ENCODE measurements at places on chromosomes 12 and 14. TPM values are rescaled to one million over a fixed set of nuclear protein-coding genes. Genes with fewer than 3 reads are reported as not detected.

Gene GPR68
- total RNA-seq = 1.2 TPM

Gene TPH2
- not detected for total RNA-seq

Gene FBXO33
- 16.4 TPM for total RNA-seq

Gene KRT72
- 2.3 TPM for total RNA-seq

Gene ASB2
- 2.4 TPM for total RNA-seq

DNA sequence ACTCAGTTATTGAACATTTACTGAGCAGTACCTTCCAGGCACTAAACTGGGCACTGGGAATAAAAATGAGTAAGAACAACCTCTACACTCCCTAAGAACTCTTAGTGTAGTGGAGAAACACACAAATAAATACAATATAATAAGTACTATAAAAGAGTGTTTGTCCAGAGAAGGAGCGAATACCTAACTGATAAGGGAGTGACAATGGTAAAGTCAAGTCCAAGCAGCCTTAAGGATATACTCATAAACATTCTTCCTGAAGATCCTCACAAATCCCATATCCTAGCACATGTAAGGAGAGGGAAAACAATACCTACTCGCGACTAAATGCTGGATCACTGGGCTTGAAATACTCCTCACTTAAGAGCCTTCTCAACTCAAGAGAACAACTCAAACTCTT, 32.8 kb downstream of the SPTLC2 start:
- DNase-seq = no peak

- DNase-seq = no peak
These were observed 8.9 kb downstream of the MSRB3 start for GRCh38 chr12:65287426-65287825.

DNA sequence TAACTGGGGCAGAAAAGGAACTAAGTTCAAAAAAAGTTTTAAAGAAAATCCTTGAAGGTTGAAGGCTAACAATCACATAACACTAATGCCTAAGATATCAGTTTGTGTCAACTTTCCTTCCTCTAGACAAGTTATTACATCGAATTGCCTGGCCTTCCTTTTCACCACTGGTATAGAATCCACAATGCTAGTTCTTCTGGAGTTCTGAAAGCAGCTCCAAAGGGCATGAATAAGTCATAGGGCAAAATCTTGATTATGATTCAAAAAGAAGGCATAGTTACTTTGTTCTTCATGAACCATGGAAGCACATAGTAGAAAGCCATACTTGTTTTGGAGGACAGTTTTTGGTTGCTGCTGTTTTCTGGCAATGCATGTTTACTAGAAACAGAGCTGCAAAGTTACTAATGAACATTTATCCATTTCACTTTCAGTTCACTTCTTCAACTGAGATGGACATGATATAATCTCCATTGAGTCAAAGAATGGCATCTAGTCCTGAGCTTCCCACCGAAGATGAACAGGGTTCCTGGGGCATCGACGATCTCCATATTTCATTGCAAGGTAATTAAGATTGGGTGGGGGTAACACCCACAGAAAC, 56.0 kb downstream of the SYNE2 start:
- no peak for DNase-seq

GRCh38 chr12:110794623-110795280, 52.0 kb upstream of the CCDC63 start:
- no peak for DNase-seq

- DNase-seq = no peak
These were observed 84.4 kb downstream of the C2CD5 start for GRCh38 chr12:22459838-22460490.

Data from activated naive CD4-positive, alpha-beta T cell treated with anti-CD3 and anti-CD28 coated beads for 36 hours (primary cell).